ENCODE measurements at places on chromosomes 6 and 20.
A peak's percentile ranks its signal among the peaks of the same experiment; 100 is the strongest.

- DNase-seq: no peak
These were observed 145.3 kb upstream of the TENT5A start for GRCh38 chr6:81897793-81898192.

DNA sequence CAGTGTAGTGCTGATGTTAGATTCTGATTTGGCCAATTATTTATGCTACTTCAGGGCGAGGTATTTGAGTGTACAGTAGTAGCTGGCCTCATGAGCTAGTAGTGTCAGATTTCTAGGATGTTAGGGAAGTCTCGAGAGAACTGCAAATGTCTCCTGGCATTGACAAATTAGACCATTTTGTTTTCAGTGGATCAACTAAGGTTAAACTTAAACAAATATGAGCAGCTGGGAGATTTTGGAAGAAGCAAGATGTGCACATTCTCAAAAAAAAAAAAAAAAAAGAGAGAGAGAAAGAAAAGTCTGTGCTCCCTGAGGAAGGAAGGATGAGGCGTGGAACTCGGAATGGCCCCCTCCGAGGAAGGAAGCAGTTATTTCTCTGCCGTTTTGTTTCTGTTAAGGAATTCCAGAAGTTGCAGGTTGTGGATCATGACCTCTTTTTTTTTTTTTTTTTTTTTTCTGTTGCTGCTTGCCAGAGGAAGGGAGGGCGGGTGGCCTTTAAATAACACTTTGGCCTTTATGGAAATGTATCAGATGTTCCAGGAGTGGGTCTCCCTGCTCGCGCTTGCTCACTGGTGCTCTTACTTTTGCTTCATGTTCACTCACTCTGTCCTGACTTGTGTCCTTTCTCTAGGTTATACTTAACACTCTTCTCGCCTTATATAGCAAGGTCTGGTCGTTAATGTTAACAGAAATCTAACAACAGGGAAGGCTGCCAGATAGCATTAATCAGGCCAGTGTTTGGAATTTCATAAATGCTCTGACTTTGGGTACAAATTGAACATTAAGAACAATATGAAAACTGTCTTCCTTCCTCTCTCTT, 124.4 kb downstream of the TCP11 start:
- DNase-seq: no peak

- no peak for DNase-seq
These were observed 78.6 kb upstream of the RBM24 start for GRCh38 chr6:17202526-17202925.

- peak; percentile 34 for DNase-seq
These were observed 56.1 kb upstream of the LAMP5 start for GRCh38 chr20:9458138-9458796.
